ENCODE measurements at places on chromosomes 1 and 21. TPM values are rescaled to one million over a fixed set of nuclear protein-coding genes. Genes with fewer than 3 reads are reported as not detected.

The PGLYRP3 gene
- not detected for total RNA-seq

The GJB5 gene
- total RNA-seq: not detected

The EPHA2 gene
- total RNA-seq: not detected

The RAB42 gene
- total RNA-seq: not detected

The SYNC gene
- not detected for total RNA-seq

The LRRC53 gene
- not detected for total RNA-seq

The RIIAD1 gene
- not detected for total RNA-seq

The TMEM240 gene
- total RNA-seq: 1.0 TPM

The TRAPPC3 gene
- 18.4 TPM for total RNA-seq
